ENCODE measurements at places on chromosomes 1 and 21.
A peak's percentile ranks its signal among the peaks of the same experiment; 100 is the strongest.

- DNase-seq: no peak
These were observed 454.5 kb upstream of the NR5A2 start for GRCh38 chr1:199573047-199573446.

DNA sequence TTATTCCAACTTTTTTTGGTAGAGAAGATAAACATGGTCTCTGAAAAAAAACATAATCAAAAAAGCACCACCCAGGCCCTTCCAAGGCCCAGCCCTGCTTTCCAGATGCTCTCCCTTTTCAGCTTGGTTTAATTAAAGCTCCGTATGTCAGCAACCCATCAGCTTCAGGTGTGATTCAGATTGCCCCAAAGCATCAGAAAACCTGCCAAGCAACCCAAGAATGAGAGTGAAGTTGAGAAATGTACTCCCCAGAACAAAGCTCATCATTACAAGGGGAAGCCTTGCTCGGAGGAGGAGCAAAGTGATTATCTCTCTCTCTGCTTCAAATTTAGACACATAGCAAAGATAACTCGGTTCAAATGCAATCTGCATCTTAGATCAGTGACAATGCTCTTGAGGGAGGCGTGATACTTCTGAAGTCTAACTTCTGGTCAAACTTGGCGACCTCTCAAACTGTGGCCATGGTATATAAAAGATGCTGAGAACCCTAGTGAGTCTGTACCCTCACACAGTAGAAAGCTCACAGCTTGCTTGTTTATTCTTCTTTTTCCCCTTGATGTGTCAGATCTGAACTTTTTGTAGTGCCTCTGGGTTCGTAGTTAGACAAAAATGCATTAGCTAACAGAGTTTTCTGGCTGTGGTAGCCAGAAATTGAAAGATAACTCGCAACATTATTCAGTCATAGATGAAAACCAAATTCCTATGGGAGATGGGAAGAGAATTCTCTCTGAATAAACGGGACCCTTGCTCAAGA is 63.3 kb upstream of the ZC3H11B start:
- DNase-seq: no peak

DNA sequence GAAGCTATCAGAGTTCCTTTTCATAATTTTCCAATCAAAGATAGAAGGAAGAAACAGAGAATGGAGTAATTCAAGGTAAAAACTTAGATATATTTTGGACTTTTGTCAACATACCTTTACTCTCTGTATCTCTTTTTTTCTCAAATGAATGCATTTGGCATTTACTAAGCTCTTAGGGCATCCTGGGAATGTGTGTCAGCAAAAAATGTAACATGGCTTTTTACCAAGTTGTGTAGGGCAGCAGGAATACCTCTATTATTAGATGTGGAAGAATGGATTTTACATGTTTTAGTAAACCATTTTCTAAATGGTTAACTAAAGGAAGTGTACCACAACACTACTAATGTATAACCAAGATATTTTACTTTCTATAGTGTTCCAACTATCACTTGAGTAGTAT is 4.2 kb upstream of the COL11A1 start:
- no peak for DNase-seq

- no peak for DNase-seq
These were observed 560 bp downstream of the PADI2 start for GRCh38 chr1:17118706-17119075.

GRCh38 chr1:228542376-228542775 is 55.2 kb downstream of the RNF187 start:
- no peak for DNase-seq

DNA sequence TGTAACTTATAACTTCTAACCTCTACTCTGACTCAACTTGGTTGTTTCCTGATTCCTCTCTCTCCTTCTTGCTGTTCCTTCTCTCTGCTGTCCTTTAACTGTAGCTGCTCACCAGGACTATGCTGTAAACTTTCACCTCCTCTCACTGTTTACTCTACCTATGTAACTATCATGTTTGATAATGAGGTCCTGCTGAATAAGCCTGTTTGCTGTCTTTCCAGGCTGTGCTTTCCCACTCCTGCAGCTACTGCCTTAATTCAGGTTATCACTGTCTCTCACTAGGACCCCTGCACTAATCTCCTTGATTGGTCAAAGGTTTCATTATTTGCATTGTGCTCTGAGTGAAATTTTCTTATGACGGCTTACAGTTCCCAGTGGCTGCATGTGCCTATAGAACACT is 633.9 kb upstream of the PTBP2 start:
- DNase-seq: no peak

DNA sequence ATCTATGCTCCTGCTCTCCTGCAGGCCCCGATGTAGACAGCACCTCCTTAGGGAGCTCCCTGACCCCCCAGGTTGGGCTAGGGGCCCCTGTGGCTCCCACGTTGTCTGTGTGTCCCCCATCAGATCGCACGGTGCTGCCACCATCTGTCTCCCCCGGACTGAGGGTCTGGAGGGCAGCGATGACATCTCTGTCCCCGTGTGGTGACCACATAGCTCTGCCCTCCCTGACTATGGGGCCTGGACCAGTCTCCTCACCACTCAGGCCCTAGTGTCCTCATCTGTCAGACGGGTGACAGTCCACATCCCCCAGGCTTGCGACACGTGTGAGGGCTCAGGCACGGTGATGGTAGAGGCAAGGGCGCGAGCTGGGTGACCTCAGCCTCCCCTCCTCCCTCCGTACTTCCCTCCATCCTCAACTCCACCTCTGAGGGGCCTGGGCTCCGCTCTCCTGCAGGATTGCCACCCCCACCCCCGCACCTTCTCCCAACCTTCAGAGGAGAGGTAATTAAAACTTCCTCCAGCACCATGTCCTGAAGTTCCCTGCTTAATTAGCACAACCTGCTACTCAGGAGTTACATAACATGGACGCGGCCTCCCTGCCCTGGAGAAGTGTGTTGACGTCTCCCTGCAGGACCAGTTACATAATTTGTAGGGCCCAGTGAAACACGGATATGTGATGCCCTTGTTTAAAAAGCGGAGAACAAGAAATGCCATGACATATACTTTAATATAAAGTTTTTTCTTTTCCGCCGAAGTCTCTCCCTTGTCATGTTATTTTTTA is 288.2 kb downstream of the PTPRU start:
- no peak for DNase-seq

DNA sequence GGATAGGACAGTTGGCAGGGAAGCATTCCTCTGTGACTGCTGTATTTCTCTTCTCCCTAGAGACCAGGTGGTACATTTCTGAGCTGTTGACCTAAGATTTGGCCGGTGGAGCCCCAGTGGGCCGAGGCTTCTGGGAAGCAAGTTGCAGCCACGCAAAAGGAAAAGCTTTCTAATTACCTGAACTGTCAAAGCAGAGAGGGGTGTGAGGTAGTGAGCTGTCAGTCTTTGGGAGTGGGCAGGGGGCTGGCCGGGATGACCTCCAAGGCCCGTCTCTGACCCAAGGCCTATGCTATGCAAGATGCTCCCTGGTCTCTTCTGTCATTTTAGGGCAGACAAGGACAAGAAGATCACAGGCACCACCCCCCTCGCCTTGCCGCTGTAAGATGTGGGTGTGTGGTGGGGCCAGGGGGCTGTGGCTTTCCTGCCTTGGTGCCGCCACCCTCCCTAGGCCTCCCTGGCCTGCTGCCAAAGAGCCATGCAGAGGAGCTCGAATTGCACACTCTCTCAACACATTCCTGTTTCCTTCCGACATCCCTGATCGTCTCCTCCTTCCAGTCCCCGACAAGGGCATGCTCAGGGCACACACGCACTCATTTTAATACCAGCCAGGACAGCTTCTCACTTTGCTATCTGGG is 7.7 kb downstream of the PADI1 start:
- peak; percentile 72 for DNase-seq

DNA sequence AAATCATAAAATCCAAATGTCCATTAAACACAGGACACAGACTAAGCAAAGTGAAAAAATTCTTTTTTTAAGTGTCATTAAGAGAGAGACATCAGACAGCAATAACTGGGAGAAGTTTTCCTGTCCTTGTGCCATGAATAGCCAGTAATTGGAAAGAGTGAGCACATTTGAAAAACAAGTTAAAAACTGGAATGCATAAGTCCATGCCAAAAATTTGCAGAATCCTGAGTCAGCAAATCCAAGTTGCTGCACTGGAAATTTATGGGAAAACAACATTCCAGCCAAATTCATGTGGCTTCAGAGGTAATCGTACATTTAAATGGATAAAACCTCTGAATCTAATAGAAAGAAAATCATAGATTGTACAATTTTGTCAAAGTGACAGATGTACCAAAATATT is 291.4 kb downstream of the LRRC40 start:
- no peak for DNase-seq

DNA sequence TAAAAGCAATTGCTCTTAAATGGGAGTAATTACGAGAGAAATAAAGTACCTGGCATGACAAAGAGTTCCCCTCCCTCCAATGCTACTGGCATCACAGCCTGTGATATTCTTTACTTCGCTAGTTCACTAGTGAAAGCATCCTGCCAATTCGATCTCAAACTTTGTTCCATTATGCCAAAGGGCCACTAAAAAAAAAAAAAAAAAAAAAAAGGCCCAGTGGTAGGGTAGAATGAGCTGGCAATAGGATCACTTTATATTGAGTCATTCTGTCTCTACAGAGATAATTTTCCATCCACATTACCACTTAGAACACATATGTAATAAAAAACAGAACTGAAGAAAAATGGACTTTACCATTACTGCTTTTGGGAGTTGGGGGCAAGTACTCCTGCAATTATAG is 11.2 kb downstream of the PUM1 start:
- DNase-seq: no peak

- no peak for DNase-seq
These were observed 7.6 kb downstream of the SOD1 start for GRCh38 chr21:31667132-31667531.
